ENCODE measurements at places on chromosomes 4 and X. TPM values are rescaled to one million over a fixed set of nuclear protein-coding genes. Genes with fewer than 3 reads are reported as not detected.

DNA sequence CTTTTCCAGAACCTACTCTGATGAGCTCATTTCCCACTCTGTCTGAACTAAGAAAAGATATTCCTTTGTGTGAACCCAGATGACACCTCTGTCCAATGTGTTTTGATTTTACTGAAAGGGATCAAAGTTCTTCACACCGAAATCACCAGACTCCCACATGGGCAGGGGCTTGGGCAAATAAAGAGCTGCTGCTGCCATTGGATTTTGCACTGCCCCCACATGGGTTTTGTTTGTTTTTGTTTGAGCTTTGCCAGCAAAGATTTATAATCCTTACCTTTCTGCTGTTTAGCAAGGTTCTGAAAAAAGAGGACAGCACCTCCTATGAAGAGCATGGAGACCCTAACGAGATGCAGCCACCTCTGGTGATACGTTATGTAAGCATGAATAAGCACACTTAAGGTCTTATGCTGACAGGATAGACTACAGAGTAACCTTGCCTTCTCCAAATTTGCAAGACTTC, 44.3 kb downstream of the HSD17B13 start:
- H3K4me3 ChIP-seq = no peak overlapping the region
- DNase-seq = no peak
- H3K27me3 ChIP-seq = no peaks in the 10 kb centered on the region
- H3K27ac ChIP-seq = no peak overlapping the region
- no peaks in the 10 kb centered on the region for H3K4me1 ChIP-seq

Gene H2AZ1
- total RNA-seq = 684 TPM

GRCh38 chr4:152255437-152255836, 280.5 kb downstream of the FBXW7 start:
- no peaks in the 10 kb centered on the region for H3K27me3 ChIP-seq
- H3K36me3 ChIP-seq = peaks cover 13% of the 10 kb centered on the region
- H3K4me3 ChIP-seq = no peak overlapping the region
- no peak for DNase-seq
- no peak overlapping the region for H3K27ac ChIP-seq

GRCh38 chr4:122313006-122313646, 65.7 kb upstream of the ADAD1 start:
- H3K4me1 ChIP-seq = no peaks in the 10 kb centered on the region
- DNase-seq = no peak
- no peaks in the 10 kb centered on the region for H3K27me3 ChIP-seq
- peaks cover 6% of the 10 kb centered on the region for H3K36me3 ChIP-seq
- H3K27ac ChIP-seq = no peak overlapping the region

DNA sequence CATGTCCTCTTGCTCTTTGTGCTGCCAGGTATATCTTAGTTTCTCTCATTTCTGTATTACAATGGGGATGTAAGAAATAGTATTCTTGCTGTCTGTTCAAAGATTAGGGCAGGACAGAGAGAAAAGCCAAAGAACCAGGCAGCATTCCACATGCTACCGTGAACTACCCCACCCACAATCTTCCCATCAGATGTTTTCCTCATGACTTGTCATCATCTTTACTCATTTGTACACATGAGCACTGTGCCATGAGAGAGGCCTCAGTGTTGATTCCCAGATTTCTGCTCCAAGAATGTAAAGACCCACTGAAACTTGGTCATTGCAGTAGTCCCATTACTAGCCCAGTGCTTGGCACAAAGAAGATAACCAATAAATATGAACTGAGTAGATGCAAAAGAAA, 354.6 kb upstream of the RASGEF1B start:
- H3K27ac ChIP-seq = no peak overlapping the region
- H3K4me3 ChIP-seq = no peak overlapping the region
- no peaks in the 10 kb centered on the region for H3K4me1 ChIP-seq
- DNase-seq = no peak
- H3K27me3 ChIP-seq = no peaks in the 10 kb centered on the region

Gene PLXNB3
- 4.2 TPM for total RNA-seq

DNA sequence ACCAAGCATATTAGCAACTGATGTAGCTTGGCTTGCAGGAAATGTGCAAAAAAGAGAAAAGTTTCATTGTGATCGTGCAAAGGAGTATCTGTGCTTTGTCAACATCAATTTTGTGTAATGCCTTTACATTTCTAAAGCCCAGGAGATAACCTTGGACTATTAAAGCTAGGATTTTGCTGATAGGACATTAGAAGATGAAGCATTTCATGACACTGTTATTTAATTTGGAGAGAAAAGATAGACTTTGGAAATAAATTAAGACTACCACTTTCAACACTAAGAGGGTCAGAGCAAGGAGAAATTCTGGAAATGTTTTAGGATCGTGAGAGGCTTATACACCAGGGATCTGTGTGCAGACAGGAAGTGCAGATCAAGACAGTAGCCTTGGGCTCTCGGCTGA, 120.6 kb upstream of the MID1 start:
- H3K27me3 ChIP-seq = no peaks in the 10 kb centered on the region
- no peak overlapping the region for H3K4me3 ChIP-seq
- peaks cover 42% of the 10 kb centered on the region for H3K4me1 ChIP-seq
- DNase-seq = no peak
- H3K36me3 ChIP-seq = no peaks in the 10 kb centered on the region

Gene CLCN4
- 8.9 TPM for total RNA-seq

Gene LINC00632
- 42.0 TPM for total RNA-seq

Measured in WTC11 (cell line).